Effector memory CD4-positive, alpha-beta T cell (primary cell): ENCODE measurements at places on chromosomes 7 and 10.
A peak's percentile ranks its signal among the peaks of the same experiment; 100 is the strongest.

GRCh38 chr7:150964593-150965111, 13.5 kb downstream of the KCNH2 start:
- DNase-seq: no peak

DNA sequence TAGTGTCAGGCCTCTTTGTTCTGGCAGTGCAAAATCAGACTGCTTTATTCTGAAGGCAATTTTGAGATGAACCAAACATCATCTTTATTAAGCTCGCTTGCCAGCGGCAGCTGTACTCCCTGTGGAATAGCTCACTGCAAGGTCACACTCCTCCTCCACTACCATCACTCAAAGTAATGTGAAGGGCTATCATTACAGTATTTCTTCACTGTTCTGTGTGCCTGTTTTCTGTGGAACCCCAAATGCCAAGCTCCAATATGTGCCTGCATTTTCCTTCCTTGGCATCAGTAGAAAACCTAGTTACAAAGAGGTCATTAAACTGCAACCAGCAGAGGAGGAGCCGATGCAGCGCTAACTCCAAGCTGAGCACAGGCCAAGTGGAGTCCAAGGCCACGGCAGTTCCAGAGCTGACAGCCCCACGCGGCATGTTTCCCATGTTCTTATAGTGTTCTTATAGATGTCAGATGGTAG, 21.4 kb downstream of the BCCIP start:
- DNase-seq: no peak

DNA sequence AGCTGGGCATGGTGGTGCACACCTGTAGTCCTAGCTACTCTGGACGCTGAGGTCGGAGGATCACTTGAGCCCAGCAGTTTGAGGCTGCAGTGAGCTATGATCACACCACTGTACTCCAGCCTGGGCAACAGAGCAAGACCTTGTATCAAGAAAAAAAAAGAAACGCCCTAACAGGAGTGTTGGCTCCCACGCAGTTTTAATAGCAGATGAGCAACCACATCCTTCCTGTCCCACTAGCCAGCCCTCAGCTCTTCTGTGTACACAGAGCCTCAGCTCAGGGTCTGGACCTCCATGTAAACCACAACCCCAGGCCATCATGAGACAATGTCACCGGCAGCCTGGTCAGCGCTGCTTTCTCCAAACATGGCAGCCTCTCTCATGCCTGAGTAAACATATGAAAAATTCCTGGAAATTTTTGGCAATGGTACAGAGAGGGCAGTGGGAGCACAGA, 108.2 kb downstream of the PIP4K2A start:
- DNase-seq: peak; percentile 38

- no peak for DNase-seq
Measured at GRCh38 chr10:32156031-32156495, 99.8 kb upstream of the KIF5B start.

DNA sequence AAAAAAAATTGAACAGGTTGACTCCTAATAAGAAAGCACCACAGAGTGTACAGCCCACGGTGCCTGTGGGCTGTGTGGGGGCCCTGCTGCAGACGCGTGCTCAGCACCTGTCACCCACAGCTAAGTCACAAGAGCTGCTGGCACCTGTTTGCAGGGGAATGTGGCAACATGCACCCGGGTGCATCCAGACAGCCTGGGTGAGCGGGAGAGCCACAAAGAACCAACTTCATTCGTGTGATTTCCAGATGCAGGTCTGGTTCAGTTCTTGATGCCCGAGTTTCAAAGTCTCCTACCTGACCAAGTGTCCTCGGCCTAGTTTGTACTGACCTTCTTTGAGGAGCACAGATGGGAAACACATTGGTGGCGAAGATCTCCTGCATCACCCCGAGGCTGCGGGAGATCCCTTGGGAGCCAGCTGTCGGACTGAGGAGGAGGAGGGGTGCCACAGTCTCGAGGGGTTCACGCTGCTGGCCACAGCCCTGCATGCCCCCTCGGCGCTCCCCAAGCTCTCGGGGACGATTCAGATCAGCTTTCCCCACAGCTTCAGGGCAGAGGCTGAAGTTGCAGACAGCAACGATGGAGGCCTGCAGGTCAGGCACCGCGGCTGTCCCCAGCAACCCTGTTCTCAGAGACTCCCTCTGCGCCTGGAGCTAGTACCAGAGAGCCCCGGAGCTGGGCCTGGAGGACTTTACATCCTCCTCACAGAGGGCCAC, 35.3 kb downstream of the AMZ1 start:
- no peak for DNase-seq

- DNase-seq: no peak
Measured at GRCh38 chr7:77182261-77182660, 17.4 kb downstream of the FGL2 start.

DNA sequence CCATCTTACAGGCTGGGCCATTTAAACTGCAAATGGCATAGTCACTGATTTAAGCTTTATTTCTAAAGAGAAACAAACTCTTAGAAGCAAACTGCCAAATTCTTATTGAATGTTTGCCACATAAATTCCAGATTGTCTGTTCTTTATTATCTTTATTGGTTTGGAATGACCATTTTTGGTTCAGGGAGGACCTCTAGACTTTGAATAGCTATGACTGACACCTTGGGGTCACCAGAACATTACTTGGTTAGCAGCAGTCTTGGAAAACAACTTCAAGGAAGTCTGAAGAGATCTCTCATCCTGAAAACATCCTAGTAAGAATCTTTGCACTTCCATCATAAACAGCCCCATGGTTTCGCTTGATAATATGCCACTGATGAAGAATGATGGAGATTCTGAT, 197.1 kb downstream of the SUGCT start:
- DNase-seq: no peak

- no peak for DNase-seq
Measured at GRCh38 chr7:80807166-80807900, 111.5 kb downstream of the SEMA3C start.

DNA sequence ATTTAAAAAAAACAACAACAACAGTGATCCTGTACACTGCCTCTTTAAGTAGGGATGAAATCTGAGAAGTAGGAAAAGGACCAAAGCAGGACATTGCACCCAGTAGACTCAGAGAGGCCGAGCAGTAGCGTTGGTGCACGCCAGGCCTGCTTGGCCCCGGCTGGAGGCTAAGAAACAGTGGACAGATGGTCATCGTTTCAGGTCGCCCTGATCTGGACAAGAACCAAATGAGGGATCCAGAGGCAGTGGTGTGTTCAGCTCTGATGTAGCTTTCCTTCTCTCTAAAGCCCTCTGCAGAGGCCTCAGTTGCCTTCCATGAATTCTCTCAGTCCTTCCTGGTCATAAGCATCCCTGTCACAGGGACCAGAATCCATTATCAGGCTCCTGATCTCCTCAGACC, 142.2 kb upstream of the CDCA7L start:
- no peak for DNase-seq

DNA sequence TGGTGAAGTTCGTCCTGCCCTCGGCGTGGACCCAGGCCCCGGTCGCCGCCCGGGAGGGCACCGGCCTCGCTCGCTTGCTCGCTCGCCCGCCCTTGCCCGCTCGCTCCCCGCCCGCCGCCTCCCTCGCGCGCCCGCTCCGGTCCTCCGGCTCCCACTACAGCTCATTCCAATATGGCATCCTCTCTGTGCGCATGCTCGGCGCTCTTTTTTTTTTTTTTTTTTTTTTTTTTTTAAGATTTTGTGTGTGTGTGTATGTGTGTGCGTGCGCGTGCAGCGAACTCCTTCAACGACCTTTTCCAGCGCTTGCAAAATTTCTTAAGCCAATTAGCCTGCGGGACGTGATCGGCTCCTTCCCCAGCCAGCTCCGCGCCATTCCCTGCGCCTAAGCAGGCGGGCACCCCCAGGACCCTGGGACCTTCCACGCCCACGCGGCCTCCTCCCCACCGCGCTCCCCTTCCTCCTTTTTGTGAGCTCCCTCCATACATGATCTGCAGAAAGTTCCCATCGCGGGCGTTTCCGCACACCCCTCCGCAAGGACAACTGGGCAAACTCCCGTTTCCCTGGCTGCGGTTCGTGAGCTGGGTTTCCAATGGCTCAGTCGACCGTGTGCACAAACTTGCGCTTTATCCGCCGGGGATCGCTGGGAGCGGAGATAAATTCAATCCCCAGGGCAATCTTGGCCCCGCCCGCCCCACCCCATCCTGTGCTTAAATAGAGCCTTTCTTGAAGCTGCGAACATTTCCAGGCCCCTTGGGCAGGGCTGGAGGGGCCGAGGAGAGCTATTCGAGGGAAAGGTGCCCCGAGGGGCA, at the start of gene SFMBT2:
TSS of gene SFMBT2 (minus strand) at position 173 of the 809 bp plus-strand sequence. CDS start 29,136 bp downstream, outside the sequence.
- peak; percentile 54 for DNase-seq

DNA sequence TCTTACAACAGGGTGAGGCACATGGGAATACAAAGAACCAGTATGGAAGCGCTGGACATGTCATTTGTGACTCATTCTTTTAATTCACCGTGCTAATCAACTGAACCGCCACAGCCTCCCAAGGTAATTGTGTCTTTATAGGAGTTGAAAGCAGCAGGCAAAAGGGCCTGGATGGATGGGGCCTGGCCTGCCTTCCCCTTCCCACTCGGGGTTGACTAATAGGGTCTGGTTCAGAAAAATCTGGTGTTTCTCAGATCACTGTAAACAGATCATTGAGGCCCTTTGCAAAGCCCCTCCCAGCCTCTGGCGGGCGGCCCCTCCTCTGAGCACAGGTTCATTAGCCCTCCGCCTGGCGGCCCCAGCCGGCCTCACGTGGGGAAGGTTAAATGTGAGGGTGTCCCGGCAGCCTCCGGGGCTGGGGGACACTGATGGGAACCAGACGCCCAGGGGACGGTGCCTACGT, 100.8 kb downstream of the EBF3 start:
- DNase-seq: no peak

GRCh38 chr10:127878475-127879055, 14.2 kb downstream of the CLRN3 start:
- no peak for DNase-seq

- DNase-seq: no peak
Measured at GRCh38 chr7:153886506-153887441, 165.4 kb upstream of the DPP6 start.

- DNase-seq: no peak
Measured at GRCh38 chr10:118971187-118971586, 58.3 kb upstream of the NANOS1 start.

DNA sequence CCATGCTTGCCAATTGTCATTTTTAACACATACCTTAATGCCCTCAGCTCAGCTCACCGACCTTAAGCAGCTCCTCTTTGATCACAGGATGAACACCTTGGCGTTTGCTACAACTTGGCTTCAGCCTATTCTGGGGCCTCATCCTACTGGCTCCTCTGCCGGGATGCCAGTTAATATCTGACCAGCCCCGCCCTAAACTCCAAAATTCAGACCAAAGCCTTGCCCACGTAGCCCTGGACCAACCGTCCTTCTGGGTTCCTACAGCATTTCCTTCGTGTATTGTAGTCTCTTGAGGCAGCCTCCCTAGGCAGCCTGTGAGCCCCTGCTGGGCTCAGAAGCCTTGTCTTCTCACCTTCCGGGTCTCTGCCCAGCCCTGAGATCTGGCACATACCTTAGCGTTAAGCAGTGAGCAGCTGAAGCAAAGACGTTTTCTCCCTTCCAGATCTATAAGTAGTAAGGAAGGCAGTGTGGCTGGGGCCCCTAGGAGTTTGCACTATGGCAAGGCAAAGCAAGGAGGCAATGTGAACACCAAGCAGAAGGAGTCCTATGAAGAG, 836 bp downstream of the ENO4 start:
- DNase-seq: no peak

- DNase-seq: no peak
Measured at GRCh38 chr7:118005026-118005425, 131.8 kb upstream of the CTTNBP2 start.

GRCh38 chr7:141737118-141737835, 881 bp upstream of the SSBP1 start:
- DNase-seq: no peak

- no peak for DNase-seq
Measured at GRCh38 chr10:105843786-105844185, 1202.7 kb downstream of the SORCS3 start.

GRCh38 chr10:110972231-110973134, 53.1 kb downstream of the SHOC2 start:
- no peak for DNase-seq

DNA sequence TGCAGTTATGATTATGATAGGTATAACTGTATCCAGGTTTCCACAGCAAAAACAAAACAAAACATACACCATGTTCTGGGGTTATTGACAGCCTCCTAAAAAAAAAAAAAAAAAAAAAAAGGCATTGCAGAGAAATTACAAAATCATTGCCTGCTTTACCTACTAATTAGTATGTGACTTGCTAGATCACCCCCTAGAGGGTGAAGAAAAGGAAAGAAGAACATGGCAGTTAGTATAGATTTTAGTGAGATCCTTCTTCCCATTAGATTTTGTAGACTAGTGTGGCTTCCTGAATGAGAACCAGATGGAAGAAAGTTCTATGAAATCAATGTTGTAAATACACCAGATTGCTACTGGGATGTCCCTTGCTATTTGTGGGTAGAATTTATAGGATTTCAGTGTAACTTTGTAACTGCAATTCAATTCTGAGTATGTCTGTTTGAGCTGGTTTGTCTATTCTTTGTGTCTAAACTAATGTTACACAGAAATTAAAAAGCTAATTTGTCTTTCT, 24.0 kb upstream of the AGBL3 start:
- no peak for DNase-seq

GRCh38 chr7:111132833-111133232, 41.9 kb downstream of the LRRN3 start:
- DNase-seq: no peak

DNA sequence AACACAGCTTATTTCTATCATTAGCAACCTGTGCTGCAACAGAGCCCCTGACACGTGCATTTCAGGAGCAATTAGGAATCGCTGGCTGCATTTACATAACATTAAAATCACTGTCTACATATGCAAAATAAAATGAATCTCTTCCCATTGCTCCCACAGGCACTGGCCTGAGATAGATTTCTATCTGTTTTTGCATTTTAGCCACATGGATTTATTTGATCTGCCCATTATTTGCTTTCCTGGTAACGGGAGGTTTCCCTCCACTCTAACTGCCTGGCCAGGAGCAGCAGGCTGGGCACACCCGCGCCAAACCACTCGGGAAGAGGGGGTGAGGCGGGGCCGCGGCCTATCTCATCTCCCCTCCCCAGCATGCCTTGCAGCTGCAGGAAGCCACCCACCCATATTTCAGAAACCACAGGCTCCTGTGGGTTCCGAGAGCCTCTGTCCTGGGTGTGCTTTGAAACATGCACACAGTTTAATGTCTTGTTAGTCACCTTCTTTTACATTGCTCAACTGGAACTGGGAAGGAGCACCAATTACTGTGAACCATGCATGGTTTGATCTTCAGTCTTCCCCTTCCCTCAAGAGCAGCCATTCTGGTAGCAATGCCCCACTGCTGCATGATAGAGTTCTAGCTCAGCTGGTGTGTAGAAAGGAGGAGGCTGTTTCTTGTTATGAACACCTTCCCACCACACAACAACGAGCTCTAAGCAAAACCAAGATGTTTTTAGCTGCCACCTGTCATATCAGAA, 37.7 kb upstream of the IKZF1 start:
- DNase-seq: peak; percentile 69
